ENCODE measurements at places on chromosomes 2 and 18. TPM values are rescaled to one million over a fixed set of nuclear protein-coding genes. Genes with fewer than 3 reads are reported as not detected.

Gene GLI2
- not detected for total RNA-seq

GRCh38 chr2:6812857-6813530 lies 52.7 kb downstream of the CMPK2 start:
- no peak for DNase-seq

DNA sequence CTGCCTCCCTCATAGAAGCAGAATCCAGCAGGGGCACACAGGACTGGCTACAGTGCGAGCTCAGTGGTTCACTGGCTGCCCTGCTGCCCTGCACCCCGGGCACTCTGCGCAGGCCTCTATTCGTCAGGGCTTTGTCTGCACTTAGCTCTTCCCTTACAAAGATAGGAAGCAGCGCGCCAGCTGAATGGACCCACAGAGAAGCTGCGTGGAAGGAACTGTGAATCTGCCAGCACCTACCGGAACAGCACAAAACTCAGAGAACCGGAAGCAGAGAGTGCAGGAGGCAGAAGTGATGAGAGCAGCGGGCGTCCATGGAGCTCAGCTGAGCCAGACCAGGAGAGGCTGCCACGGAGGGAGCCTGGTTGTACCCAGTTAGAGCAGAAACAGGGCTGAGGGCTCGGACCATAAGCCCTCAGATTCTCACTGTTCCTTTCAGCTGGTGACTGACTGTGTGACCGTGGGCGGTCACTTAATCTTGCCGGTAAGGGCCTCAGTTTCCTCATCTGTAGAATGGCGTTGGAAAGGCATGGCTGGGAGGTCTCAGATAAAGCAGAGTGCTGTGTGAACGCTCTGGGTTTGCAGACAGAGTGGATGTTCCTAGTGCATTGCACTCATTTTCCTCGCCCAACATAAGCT lies 23.1 kb upstream of the SLC66A3 start:
- DNase-seq = no peak

DNA sequence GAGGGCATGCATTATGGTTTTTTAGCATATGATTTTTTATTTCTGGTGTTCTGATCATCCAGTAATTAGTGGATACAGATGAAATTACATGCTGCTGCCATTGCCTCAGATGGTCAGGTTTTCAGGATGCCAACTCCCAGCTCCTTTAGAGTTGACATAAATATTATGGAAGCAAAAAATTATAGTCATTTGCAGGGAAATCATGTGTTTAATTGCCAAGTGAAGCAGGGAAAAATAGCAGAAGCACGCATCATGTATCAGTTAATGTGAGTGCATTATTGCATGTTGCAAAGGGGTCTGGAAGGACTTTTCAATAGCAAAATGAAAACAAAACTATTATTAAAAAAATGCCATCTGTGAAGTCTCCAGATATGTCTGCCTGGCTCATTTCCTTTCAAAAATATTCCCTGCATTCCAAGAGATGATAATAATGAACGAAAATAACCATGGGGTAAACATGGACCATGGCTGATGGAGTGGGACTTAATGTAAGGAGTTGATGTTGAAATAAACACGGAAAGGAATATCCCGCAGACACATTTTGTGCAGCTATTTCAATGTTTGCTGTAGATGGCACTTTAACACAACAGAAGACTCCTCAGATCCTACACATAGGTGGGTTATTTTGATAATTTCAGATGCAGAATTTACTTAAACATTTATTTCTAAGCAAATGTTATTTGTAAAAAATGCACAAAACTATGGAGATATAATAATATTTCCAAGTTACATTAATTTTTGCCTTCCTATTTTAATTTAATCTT lies 87.7 kb upstream of the DYNAP start:
- peak; percentile 3 for DNase-seq

DNA sequence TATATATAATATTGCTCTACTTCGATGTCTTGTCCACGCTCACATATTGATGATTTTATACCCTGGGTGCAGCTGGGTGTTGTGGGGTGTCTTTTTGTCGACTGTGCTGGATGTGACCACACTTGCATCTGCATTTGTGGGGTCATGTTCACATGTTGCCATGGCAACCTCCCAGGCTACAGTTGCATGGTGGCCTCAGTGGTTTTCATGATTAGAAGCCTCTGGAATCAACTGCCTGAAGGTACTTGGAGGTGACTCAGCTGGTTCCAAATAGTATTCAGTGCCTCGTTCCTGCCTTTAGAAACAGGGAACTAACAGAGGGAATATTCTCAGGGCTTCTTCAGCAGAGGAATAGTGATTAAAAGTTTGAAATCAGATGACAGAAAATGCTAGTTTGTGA lies 166.3 kb upstream of the NYAP2 start:
- DNase-seq = no peak

DNA sequence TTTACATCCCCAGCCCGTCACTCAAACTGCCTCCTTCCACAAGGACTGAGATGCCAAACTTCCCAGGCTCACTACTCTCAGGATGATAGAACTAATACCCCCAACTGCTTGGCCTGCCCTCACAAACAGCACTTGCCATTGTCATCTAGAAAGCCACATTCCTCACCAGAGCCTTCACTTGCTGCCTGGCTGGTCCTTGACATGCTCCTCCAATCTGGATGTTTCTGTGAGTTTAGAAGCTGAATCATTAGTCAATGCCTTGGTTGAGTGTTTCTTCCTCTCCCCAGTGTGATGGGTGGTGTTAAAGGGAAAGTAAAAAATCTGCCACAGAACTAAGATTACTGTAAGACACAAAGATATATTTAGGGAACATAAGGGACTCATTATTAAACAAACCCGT lies 52.5 kb downstream of the MARCHF4 start:
- DNase-seq = no peak

Gene ABCB11
- total RNA-seq = 0.74 TPM

GRCh38 chr2:20446255-20446916 lies 488 bp upstream of the RHOB start:
- no peak for DNase-seq

GRCh38 chr2:105882920-105883435 lies 138.3 kb downstream of the NCK2 start:
- DNase-seq = no peak

GRCh38 chr2:105244451-105244850 lies 2.9 kb downstream of the GPR45 start:
- no peak for DNase-seq

GRCh38 chr2:23009545-23010149 lies 375.3 kb upstream of the KLHL29 start:
- no peak for DNase-seq

- no peak for DNase-seq
Measured at GRCh38 chr2:129008055-129008880, 689.6 kb upstream of the HS6ST1 start.

Gene AQP12A
- not detected for total RNA-seq

GRCh38 chr2:220469201-220469600 lies 841.8 kb downstream of the SLC4A3 start:
- no peak for DNase-seq

Gene SPR
- total RNA-seq = 42.0 TPM

Gene NAT8
- not detected for total RNA-seq

GRCh38 chr2:833180-833579 lies 117.5 kb upstream of the SNTG2 start:
- DNase-seq = no peak

Gene UPP2
- total RNA-seq = not detected

Gene FBXO41
- 0.56 TPM for total RNA-seq

GRCh38 chr2:199462956-199463692 lies 5.4 kb upstream of the SATB2 start:
- DNase-seq = no peak

DNA sequence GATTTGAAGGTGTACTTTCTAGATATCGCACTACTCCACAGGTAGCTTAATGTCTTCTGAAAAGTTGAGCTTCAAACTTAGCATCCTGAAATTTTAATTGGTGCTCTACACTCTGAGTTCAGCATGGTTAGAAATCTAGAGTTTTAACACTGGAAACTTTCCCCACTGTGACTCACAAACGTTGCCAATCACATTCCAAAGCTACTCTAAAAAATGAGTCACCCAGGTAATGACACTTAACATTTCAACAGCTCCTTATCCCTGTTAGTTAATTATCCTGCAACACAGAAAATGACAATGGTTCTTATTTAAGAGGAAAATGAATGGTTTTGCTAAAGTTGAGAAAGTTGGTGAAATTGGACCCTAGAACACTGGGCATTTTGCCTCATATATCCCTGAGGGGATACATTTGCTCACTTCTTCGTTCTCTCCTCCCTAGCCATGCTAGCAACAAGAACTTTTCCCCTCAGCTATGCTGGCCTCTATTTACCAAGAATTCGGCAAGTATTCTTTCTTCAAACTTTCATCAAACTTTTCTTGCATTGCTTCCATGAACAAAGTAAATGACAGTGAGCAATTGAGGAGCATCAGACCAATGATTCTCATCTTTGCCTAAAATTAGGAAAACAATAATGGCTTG lies 1024.1 kb upstream of the KLHL29 start:
- no peak for DNase-seq

Gene HRH4
- not detected for total RNA-seq

- DNase-seq = peak; percentile 100
Measured at GRCh38 chr2:11743846-11744553, 2.4 kb upstream of the LPIN1 start.

DNA sequence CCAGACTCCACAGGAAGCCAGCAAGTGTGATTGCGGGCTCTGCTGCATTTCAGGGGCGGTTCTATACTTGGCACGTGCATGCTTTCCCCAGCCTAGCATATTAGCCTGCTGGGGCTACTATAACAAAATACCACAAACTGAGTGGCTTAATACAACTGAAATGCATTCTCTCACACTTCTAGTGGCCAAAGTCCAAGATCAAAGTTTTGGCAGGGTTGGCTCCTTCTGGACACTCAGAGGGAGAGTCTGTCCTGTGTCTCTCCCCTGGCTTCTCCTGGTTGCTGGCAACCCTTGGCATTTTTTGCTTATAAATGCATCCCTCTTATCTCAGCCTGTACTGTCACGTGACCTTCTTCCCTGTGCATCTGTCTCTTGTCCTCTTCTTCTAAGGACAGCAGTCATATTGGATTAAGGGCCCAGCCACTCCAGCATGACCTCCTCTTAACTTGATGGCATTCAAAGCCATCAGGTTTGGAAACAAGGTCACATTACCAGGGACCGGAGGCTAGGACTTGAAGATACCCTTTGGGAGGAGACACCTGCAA lies 138.7 kb downstream of the RNF152 start:
- no peak for DNase-seq

DNA sequence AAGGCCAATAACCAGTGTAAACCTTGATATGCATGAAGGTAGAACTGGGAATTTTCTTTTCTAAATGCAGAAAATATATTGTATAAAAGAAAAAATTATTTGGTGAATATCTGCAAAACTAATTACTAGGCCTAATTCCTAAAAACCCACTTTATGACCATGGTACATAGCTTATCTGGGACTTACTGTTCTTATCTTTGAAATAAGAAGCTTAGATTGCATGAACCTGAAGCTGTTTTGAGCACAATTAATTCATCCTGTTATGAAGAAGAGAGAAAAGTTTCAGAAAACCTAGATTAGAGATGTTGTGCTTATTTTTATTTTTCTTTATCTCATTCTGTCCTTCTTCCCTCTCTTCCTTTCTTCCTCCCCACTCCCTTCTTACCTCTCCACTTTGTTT lies 235.0 kb downstream of the GULP1 start:
- no peak for DNase-seq

DNA sequence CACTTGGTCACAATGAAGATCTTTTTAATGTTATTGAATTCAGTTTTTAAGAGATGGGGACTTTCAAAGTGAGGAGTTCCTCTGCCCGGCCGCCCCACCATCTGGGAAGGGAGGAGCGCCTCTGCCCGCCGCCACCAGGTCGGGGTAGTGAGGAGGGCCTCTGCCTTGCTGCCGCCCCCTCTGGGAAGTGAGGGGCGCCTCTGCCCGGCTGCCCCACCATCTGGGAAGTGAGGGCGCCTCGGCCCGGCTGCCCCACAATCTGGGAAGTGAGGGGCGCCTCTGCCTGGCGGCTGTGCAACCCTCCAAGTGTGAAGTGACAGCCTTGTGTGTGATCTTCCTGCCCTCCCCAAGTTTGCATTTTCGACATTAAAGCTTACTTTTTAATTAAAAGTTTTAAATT lies 899.3 kb downstream of the TRIB2 start:
- DNase-seq = no peak

DNA sequence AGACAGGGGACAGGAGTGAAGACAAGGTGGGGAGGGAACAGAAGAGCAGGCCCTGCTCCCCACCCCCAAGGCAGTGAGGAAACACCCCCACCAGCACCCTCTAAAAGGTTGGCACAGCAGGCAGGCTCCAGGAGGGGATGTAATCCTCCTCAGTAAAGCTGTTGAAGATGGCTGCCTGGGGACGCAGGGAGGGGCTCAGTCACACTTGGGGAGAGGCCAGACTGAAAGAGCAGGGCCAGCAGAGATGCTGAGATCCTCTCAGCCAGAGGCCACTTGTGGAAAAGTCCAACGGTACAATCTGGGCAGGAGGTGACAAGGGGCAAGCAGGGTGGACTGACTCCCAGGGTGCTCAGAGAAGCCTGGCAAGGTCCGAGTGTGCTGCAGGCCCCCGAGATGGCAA lies 154.8 kb upstream of the ID2 start:
- no peak for DNase-seq

DNA sequence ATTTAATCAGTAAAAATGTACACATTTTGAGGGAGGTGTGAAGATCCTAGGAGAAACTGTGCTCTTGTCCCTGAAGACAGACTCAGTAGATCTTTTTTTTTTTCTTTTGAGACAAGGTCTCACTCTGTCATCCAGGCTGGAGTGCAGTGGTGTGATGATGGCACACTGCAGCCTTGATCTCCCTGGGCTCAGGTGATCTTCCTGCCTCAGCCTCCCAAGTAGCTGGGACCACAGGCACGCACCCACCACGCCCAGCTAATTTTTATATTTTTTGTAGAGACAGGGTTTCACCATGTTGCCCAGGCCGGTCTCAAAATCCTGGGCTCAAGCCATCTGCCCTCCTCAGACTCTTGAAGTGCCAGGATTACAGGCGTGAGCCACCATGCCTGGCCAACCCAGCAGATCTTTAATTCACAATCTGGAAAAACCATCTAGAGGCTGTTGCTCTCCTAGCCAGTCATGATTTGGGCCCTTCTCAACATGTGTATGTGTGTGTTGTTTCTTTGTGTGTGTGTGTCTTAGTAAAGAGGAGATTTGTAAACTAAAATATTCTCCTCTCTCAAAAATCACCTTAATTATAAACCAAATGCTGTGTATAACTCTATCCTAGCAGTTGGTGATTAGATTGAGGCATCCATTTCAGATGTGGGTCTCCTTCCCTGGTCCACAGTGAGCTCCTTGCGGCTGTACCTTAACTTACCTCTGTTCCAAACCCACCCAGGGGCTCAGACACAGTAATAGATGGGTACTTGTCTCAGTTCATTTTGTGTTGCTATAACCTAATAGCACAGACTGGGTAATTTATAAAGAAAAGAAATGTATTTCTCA lies 3.9 kb upstream of the MYCN start:
- no peak for DNase-seq

Gene SEMA4F
- total RNA-seq = 6.4 TPM
